Activated B cell treated with CpG ODN at 0.5 μM for 24 hours (primary cell): ENCODE measurements at places on chromosomes 12 and 14. TPM values are rescaled to one million over a fixed set of nuclear protein-coding genes. Genes with fewer than 3 reads are reported as not detected.

GRCh38 chr14:68099495-68100045, 280.0 kb downstream of the RAD51B start:
- no peak for DNase-seq

- DNase-seq, result no peak
Observed at GRCh38 chr12:121205491-121205890, 4.4 kb upstream of the P2RX4 start.

Gene PTPRO
- total RNA-seq, result 20.0 and 23.9 TPM in 2 replicates

DNA sequence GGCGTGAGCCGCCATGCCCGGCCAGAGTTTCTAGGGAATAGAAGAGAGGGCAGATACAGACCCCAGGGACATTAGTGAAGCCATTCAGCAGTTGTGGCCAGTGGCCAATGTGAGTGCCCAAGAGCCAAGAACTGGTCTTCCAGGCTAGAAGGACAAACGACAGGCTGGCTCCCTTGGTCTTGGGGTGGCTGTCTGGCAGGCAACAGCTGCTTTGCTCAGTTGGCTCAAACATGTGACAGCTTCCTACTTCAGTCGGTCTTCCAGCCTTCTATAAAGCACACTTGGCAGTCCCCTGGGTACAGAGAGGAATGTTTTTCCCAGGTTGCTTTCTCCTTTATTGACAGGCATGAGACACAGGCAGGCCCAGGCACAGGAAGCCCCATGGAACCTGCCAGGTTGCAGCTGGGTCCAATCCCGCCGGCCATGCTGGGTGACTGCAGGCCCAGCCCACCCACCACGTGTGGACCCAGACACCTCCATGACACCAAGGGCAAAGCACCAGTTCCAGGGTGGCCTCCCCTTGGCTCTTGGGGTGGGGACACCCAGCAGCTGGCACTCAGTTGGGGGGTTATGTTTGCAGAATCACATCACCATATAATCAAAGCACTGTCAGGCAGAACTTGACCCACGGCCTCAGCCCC, 15.4 kb downstream of the CHGA start:
- no peak for DNase-seq

- no peak for DNase-seq
Observed at GRCh38 chr14:32374155-32374554, 45.1 kb downstream of the AKAP6 start.

- no peak for DNase-seq
Observed at GRCh38 chr12:5960783-5961182, 15.7 kb upstream of the ANO2 start.

DNA sequence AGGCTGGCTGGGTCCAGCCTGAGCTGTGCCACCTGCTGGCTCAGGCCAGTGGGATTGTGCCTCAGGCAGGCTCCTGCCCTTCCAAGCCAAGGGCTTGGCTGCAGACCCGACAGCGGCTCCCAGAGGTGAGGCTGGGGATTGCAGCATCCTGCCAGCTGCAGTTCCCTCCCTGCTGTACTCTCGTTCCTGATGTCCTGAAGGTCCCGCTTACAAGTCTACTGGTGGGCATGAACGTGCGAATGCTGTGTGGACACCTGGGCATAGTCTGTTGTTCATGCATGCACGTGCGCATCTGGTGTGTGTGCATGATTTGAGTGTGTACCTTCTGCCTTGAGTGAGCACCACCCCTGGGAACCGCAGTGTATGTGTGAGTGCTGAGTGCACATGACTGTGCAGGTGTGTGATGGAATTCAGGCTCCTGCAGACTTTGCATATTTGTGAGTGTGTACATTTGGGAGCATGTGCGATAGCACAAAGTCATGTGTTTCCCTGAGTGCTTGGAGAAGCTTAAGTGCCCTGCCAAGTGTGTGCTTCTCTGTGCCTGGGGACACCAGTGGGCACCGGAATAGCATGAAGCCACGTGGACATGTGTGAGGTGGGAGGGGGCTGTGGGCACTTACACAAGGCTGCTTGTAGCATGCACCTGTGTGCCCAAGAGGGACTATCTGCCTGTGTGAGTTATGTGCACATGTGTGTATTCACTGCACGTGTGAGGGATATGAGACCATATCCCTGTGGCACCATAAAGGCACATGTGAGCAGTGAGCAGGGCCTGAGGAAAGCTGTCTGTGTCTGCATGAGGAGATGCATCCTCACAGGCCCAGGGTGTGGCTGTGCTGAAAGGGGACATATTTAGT, 19.3 kb upstream of the KRT7 start:
- DNase-seq, result no peak

DNA sequence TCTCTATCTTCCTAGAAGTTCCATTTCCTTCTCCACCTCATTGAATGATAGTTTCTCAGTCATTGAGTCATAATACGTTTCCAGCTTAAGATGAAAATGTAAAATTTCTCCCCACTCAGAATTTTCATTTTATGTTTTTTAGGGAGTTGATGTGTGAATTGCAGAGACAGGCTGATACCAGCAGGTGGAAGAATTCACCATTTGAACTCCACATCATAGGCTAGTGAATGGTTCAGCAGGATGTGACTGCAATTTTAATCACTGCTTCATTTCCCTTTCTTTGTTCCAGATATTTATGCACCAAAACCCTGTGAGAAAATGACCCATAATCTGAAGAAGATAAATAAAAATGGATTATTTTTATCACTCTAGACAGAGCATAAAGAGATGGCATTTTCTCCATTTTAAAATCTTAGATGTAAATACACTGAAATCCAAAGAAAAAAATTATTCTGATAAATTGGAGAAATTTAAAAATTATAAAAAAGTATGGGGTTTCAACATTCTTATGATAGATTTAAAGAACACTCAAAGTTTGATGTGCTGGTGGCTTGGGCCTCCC, 10.6 kb upstream of the PYGL start:
- DNase-seq, result no peak

Gene SDR9C7
- total RNA-seq, result not detected in 2 replicates

GRCh38 chr12:56628671-56629458, 1.3 kb downstream of the BAZ2A start:
- peak; percentile 46 for DNase-seq

Gene RPS6KL1
- 5.2 and 7.0 TPM in 2 replicates for total RNA-seq

DNA sequence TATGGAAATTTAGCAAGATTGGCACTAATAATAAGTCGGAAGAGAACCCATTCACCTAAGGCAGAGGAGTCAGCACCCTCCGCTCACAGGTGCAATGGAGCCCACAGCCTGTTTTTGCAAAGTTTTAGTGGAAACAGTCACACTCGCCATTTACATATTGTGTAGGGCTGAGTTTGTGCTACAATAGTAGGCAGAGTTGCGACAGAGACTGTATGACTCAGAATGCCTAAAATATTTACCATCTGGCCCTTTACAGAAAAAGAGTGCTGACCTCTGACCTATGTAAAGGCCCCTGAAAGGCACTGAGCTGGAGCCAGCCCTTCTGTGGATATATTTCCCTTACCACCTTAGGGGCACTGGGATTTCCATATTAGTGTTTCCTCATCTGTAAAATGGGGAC, 79.0 kb downstream of the PRIMA1 start:
- no peak for DNase-seq

Gene PTPRB
- total RNA-seq, result not detected in 2 replicates

DNA sequence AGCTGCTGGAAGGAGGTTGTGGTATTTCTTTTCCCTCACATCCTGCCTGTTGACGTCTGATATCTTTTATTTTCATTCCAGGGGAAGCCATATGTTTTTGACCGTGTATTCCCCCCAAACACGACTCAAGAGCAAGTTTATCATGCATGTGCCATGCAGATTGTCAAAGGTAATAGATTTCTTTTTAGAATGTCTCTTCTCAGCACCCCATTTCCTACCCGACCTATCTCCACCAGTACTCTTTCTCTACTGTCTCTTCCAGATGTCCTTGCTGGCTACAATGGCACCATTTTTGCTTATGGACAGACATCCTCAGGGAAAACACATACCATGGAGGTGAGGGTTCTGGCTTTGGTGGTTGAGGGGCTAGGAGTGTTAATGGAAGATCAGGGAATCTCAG, 13.5 kb downstream of the KIF5A start:
- no peak for DNase-seq

DNA sequence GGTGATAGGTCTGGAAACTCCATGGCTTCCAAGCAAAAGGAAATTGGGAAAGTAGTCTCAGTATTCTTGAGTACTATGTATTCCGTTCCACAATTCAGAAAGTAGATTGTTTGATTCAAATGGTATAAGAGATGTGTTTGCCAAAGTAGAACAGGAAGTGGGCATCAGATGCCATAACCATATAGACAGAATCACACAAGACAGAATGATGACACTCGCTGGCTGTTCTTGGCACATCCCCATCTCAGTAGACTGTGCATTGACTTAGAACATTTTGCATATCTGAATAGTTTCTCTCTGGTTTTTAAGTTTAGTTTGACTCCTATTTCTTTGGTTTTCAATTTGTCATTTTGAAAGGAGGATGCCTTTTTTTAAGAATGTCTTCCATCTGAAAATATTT, 221.1 kb upstream of the RGS6 start:
- DNase-seq, result no peak

- peak; percentile 52 for DNase-seq
Observed at GRCh38 chr14:23562822-23563472, 4.6 kb downstream of the AP1G2 start.

DNA sequence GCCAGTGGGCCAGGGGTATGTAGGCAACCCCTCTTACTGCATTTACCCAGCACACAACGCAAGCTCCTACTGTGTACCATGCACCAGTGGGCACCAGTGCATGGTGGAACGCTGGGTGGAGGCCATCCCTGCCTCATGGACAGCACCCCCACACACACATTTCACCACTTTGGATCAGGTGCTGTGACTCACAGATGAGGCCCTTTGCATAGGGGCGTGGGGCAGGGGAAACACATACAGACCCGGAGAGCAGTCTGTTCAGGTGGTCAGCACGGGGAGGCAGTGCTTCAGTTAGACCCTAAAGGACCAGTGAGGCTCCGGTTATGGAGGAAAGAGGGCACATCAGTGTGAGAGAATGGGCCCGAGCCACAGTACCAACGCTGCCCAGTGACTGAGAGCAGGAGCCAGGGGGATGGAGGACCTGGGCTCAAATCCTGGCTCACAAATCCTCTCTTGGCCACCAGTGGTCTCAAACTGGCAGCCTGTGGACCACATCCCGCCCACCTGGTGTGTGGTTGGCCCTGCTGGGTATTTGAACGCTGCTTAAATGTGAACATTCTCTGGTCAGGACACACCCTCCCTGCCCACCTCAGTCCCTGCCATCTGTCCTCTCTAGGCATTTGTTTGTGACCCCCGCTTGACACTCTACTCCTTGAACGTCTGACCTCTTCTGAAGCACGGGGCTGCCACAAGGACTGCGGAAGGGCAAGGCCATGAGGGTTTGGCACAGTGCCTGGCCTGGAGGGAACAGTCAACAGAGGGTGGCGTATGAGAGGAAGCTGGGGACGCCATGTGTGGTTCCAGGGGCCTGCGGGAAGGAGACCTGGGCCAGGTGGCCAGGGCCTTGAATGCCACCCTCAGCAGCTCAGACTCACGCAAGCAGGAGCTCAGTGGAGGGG, 46.7 kb downstream of the FAM222A start:
- peak; percentile 10 for DNase-seq

DNA sequence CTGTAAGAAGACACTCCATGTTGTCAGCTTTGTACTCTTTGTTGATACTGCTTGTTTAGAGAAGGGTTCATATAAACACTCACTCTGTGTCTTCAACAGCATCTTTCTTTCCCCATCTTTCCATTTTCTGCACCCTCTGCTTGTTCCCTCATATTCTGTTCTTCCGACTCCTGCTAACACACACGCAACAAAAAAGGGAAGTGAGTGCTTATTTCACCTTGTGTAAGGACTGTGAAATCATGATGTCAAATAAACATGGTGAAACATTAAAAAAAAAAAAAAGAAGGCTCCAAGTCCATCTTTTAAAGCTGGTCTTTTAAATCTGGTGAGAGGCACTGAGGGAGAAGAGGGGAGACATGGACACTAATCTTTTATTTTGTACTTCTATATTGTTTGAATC, 145.4 kb downstream of the RPAP3 start:
- DNase-seq, result no peak

DNA sequence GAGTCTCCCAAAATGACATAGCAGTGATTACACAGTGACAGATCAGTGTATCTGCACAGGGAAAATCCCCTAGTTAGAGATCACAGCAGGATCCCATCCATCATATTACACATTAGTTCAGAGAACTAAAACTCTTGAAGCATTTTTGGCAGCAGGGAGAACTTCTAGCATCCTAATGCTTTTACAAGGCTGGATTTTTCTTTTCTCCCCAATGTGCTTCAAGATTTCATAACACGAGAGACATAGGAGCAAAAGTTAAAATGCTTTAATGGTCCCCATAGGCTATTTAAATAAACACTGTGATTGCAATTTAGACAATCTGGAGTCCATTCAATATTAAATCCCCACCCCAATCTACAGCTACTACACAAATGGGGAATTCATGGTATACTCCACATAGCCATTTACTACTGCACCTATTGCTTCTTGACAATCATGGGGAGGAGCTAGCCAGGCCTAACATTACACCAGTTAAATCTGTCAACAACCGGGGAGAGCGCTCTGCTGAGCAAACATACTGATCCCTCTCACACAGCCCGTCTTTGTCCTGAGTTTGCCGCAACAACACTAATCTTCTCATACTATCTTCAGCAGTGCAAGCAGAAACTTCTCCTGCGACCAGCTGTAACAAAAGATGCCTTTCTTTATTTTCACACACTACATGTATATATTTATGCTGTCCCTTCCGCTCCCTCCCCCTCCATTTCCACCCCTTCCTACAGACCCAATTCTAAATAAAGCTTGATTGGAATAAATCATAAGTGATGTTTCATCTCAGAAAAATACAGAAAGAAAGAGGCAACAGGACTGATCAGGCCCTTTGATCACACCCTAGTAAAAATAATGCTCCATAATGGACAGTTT, 120.3 kb upstream of the SOX5 start:
- no peak for DNase-seq
